Epithelial cell of prostate (primary cell): ENCODE measurements at places on chromosomes 7 and 10.

GRCh38 chr10:44011603-44011981 is 362.9 kb upstream of the ZNF32 start:
- no peak for DNase-seq

GRCh38 chr10:96614515-96614914 is 27.7 kb upstream of the TM9SF3 start:
- peak; percentile 70 for DNase-seq

DNA sequence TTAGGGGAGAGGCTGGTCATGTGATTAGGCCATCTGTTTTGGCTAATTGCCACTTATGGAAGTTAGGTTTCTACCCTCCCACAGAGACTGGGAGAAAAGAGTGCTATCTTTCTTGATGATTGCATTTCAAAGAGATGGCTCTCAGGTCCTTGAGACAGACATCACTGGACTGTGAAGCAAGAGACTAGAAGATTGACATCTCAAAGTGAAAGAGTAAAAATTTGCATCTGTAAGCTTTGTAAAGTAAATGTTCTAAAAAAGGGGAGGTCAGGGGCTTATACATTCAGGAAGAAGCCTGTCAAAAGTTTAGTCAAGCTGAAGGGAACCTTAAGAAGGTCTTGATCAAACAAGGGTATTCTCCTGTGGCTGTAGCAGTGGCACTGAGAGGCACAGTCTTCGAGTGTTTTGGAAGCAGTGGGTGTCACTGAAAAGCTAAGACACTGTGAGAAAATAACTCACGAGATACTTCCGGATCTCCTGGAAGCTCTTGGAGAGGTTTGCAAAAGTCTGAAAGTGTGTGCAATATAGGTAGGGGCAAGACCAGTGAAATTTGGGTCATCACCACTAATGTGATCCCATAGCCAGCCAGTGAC is 342.1 kb downstream of the PHF14 start:
- DNase-seq = no peak

DNA sequence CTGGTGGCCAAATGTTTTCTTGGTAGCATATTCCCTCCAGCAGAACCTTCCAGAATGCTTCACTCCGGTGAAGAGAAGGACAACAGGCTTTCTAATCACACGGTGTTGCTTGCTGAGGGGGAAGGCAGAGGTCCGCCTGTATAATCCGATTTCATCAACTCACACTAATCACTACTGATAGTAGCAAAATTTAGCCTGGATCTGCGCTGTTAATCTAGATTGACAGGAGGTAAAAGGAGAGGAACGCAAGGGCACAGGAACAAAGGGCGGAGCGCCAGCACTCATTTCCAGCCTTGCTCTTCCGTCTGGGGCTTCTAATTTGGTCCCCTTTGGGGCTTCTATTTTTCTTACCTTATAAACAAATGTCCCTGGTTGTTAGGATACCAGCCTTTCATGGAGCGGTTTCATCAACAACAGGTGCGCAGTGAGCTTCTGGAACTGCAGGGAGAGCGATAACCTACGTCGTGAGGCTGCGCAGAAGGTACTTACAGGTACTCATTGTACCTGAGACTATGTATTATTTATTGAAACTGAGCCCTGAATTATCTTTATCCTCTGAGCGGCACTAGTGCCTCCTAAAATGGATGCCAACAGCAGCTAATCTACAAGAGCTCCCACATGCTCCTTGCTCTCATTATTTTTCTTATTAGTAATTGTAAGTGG is 150.6 kb downstream of the CACNB2 start:
- no peak for DNase-seq

GRCh38 chr10:4332764-4333458 is 493.1 kb upstream of the AKR1E2 start:
- DNase-seq = no peak

DNA sequence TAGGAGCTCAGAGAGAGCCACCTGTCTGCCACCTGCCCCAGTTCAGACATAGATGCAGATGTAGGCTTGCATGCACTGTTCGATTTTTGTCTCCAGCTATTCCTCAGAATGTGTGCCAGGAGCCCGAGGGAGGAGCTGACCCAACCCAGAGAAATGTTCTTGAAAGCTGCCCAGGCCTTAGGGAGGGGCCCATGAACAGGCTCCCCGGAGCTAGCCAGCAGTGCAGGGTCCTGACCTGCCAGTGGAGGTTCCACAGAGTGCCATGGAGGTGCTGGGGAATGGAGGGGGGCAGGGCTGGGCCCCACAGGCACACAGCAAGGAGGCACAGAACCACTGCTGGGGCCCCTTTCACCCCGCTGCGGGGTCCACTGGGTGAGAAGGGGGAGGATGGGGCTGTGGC is 29.6 kb upstream of the SFRP5 start:
- DNase-seq = no peak

- DNase-seq = no peak
Observed at GRCh38 chr7:101100858-101101847, 15.9 kb downstream of the TRIM56 start.

DNA sequence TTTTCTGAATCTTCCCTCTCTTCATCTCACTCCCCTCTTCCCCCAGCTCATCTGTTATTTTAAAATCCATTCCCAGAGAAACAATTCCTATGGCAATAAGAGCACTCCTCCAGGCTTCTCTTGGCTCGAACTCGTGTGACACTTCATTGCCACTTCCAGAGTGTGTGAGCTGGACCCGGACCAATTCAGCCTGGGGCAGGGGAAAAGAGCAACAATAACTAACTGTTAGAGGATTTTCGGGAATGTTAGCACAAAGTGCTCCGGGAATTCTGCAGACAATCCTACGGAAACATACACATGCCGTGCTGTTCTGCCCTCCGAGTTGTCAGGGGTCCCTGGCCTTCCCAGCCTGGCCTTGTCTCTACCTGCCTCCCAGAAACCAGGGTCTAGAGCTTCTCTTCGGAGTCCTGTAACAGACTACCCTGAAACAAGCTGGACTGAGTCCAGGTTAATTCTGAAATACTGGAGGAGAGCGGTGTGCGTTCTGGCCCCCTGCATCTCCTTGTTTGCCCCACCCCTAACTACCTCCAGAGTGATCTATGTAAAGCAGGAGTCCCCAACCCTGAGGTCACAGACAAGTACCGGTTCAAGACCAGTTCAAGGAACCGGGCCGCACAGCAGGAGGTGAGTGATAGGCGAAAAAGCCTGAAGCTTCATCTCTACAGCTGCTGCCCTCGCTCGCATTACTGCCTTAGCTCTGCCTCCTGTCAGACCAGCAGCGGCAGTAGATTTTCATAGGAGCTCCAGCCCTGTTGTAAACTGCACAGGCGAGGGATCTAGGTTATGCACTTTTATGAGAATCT is 11.3 kb downstream of the COL26A1 start:
- DNase-seq = no peak

DNA sequence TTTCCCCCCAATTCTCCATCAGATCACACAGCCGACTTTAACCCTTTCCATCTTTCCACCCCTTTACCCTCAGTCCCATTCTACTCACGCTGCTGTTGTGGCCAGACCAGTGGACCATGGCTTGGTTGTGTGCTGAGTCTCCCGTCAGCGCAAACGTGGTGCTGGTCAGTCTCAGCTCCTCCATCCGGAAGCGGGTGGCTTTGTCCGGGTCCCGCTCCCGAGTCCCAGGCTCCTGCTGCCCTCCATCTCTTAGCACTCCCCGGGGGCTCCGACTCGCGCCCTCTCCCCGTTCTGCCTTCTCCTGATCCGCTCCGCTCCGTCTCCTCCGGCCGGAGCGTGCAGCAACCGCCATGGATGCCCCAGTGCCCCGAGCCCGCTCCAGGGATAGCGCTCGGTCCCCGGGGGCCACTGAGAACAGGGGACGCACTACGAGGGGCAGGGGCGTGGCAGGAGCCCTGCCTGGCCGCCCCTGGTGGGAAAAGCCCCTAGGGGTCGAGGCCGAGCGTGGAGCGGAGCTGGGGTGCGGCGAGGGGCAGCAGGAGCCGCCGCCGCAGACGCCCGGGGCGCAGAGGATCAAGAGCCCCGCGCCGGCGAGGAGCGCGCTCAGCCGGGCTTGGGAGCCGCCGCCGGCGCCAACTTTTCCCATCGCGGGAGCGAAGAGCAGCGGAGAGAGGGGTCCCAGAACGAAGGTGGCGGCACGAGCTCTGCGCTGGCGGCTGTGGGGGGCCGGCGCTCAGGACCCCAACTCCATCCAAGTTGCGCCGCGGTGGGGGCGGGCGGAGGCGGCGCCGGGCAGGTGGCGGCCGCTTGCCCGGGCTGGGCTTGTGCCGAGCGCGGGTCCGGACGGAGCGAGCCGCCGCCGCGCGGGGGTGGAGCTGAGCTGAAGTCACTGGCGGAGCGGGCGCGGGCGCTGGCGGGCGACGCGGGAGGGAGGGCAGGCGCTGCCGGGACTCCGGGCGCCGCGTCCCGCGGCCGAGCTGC is at the start of gene SORCS1:
SORCS1 (minus strand) TSS at position 826 of the 981 bp plus-strand sequence.
- DNase-seq = no peak

- peak; percentile 85 for DNase-seq
Observed at GRCh38 chr7:106365252-106366005, 80.6 kb upstream of the NAMPT start.

DNA sequence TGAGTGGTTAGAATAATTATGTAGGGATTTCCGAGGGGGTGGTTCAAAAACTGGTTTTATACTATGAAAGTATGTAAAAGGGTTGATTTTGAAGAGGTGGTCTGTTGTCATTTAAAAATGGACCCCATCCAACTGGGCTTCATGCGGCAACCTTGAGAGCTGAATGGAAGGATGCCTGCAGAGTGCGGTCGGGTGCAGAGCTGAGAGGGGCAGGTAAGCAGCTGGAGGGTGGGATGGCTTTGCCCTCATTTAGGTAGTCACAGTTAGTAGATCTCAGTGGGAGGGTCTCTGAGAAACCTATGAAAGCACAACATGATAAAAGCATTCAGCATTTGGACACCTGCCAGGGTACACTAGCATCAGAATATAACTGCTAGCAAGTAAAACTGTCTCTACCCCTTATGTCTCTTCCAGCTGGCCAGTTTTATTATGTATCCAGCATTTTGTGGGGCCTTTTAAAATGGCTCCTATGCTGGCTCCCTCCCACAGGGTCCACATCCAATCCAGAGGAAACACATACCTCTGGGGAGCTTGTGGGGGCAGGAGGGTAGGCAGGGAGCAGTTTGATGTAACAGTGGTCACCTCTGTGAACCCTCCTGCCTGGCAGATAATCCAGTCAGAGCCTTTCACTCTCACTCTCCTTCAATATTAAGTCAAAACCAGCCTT is 75.9 kb upstream of the MAGI2 start:
- no peak for DNase-seq

- no peak for DNase-seq
Observed at GRCh38 chr7:39592586-39592985, 26.4 kb downstream of the YAE1 start.

- no peak for DNase-seq
Observed at GRCh38 chr7:25549271-25549921, 321.1 kb upstream of the NPVF start.

DNA sequence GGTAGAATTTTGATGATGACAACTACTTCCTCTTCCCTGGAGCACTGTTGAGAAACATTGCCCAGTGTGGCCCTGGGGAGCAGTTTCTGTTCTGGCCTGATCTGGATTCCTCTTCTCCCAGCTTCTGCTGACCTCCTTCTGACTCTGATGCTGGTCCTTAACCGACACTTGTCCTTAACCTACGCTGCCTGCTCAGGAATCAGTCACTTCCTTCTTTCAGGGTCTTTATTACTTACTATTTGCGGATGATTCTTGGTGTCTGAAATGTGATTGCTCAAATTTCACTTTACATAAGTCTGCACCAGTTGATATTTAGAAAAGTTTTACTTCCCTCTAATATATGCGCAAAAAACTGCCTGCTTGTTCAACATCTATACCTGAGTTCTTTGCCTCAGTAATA is 164.1 kb downstream of the PTEN start:
- no peak for DNase-seq

DNA sequence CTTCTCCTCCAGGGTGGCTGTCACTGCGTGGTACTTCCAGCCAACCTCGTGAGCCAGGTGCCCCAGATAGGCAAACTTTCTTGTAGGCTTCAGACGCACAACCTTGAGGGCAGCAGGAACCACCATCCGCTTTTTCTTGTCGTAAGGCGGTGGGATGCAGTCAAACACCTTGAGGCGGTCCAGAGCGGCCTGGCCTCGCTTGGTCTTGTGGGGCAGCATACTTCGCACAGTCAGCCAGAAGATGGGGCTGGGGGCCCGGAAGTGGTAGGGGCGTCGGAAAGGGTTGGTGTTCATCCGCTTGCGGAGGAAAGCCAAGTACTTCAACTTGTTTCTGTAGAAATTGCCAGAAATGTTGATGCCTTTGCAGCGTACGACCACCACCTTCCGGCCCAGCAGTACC is 17.4 kb downstream of the SHOC2 start:
- DNase-seq = no peak

DNA sequence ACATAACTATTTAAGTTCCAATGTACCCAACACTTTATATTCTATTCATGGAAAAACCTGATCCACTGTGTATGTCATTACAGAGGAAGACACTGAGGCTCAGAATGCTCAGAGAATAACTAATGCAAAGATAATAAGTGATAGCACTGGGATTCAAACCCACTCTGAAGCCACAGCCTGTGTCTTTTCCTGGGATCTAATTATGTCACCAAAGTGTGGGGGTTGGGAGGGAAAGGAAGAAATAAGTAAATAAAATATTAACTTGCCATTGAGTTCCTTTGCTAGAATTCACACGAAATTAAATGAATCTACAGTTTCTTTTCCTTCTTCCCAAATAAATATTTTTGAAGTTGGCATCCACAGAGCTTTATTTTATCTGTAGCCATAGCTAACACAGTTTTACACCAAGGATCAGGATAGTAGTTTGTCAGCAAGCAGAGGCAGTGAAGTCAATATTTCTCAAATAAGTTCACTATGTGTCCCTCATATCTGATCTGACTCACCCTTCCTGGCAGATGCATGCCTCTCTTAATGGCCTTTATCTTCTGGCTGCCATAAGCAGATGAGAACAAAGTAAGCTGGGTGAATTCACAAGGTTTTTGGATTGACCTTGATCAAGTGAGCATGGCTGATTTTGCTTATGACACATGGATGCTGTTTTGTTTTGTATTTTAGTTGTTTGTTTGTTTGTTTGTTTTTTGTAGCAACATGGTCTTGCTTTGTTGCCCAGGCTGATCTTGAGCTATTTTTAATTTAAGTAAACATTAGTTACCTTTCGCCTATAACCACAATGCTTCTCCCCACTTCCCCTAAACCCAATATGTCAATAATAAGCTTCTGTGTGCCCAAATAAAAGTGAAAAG is 6.3 kb downstream of the RAPGEF5 start:
- DNase-seq = no peak

GRCh38 chr7:28547115-28547514 is 134.8 kb downstream of the CREB5 start:
- no peak for DNase-seq

DNA sequence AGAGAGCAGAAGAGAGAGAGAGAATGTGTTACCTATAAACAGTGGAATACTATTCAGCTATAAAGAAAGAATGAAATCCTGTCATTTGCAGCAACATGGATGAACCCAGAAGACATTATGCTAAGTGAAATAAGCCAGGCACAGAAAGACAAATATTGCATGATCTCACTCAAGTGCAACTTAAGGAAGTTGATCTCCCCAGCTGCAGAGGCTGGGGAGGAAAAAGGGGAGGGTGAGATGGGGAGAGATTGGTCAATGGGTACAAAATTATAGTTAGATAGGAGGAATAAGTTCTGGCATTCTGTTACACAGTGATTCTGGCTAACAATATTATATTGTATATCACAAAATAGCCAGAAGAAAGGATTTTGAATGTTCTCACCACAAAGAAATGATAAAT is 11.2 kb upstream of the JAZF1 start:
- no peak for DNase-seq

GRCh38 chr10:58782876-58783851 is 270.5 kb downstream of the BICC1 start:
- DNase-seq = no peak

GRCh38 chr7:71740174-71740560 is 608.2 kb downstream of the GALNT17 start:
- no peak for DNase-seq
